ENCODE measurements at places on chromosomes 5 and 9.
A peak's percentile ranks its signal among the peaks of the same experiment; 100 is the strongest.

DNA sequence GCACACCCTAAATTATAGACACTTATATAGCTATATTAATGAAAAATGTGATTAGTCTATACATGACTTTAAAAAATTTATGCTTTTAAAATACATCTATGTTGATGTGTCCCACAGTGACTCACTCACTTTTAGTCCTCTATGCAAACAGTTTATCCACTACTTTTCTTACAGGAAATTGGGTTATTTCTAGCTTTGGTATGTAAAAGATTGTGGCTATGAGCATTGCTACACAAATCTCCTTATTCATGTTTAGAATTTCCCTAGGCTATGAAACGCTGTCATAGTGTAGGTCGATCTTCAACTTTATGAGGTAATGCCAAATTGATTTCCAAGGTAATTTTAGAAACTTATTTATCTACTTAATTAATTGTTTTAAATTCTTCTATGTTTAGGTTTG is 687.4 kb downstream of the PRR16 start:
- DNase-seq, result peak; percentile 35

GRCh38 chr9:101225271-101225670 is 159.5 kb downstream of the BAAT start:
- no peak for DNase-seq

GRCh38 chr5:74421377-74421776 is 219.2 kb downstream of the ENC1 start:
- DNase-seq, result no peak

DNA sequence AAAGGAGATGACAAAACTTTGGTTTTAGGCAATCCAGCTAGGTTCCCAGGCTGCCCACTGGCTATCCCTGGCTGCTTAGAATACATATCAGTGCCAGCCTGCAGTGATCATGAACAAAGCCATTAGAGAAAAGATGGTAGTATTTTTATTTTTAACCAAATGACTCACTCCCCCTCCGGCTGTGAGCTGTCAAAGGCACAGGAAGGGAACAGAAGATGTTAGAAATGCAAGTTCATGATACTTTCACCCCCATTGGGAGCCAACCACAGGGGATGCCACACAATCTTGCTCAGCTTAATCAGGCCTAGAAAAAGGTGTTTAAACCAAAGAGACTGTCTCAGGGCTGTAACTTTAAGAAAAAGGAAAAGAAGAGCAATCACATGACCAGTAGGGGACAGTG is 70.3 kb upstream of the ASTN2 start:
- DNase-seq, result peak; percentile 3

- peak; percentile 26 for DNase-seq
Measured at GRCh38 chr5:80569961-80570786, at the start of gene ANKRD34B. Gene ANKRD34B (minus strand): TSS chr5:80570280. CDS start chr5:80560019, 10,261 bp downstream.

- peak; percentile 5 for DNase-seq
Measured at GRCh38 chr9:72982146-72982799, 29.4 kb upstream of the ALDH1A1 start.

GRCh38 chr9:96655198-96655851 is at the start of gene PRXL2C:
Gene PRXL2C (minus strand): TSS chr9:96655317. CDS start chr9:96655281, 36 bp downstream.
- peak; percentile 83 for DNase-seq

DNA sequence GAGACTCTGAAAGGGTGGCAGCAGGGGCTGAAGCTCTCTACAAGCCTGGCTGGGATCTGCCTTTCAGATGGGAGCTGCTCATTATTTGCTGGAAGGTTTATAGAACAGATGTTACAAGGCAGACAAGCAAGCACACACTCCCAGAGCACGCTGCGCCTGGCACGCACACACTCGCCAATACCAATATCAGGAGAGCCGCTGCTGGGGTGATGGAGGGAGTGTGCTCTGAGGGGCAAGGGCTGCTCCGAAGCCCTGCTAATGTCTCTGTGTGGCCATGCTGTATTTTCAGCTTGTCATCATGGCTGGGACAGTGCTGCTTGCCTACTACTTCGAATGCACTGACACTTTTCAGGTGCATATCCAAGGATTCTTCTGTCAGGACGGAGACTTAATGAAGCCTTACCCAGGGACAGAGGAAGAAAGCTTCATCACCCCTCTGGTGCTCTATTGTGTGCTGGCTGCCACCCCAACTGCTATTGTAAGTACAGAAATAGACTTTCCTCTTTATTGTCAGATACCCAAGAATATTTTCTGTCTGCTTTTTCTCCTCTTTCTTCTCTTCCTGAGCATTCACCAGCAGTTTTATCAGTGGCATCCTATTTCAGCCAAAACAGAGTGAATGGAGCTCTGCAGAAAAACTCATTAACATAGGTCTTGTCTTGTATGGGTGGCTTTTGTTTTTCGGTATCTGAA is 115.1 kb downstream of the BAAT start:
- DNase-seq, result no peak

GRCh38 chr5:1523793-1524480 is at the start of gene LPCAT1:
Gene LPCAT1 (minus strand): TSS chr5:1523960. CDS start chr5:1523844, 116 bp downstream.
- DNase-seq, result peak; percentile 75

- no peak for DNase-seq
Measured at GRCh38 chr9:93826209-93826608, 128.9 kb downstream of the BARX1 start.

- no peak for DNase-seq
Measured at GRCh38 chr5:77369566-77369965, 122.5 kb downstream of the WDR41 start.

GRCh38 chr5:163718272-163718671 is 212.9 kb downstream of the MAT2B start:
- DNase-seq, result no peak

- DNase-seq, result no peak
Measured at GRCh38 chr5:14915291-14915952, 43.8 kb upstream of the ANKH start.

GRCh38 chr5:35160486-35161116 is 69.7 kb downstream of the PRLR start:
- no peak for DNase-seq

- DNase-seq, result peak; percentile 89
Measured at GRCh38 chr9:131179561-131180219, 54.3 kb downstream of the NUP214 start.

GRCh38 chr9:131661568-131662288 is 78.1 kb downstream of the RAPGEF1 start:
- DNase-seq, result no peak

- no peak for DNase-seq
Measured at GRCh38 chr9:68595868-68596267, 55.2 kb upstream of the TMEM252 start.

DNA sequence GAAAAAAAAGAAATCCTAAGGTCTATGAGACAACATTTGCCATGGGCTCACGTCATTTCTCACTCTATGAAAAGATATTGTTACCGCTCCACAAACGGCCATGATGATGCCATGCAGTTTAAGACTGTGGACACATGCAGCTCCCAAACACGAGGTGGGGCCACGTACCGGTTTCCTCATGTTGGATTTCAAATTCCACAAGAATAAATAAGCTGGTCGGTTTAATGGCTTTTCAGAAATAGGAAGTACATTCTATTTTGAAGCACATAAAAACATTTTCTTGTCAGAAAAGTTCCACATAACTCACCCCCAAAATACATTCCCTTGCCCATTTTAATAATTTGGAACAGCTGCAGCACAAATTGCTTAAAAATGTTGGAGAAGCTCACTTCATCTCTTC is 130.6 kb downstream of the MYO10 start:
- no peak for DNase-seq

GRCh38 chr5:9615331-9615730 is 14.8 kb downstream of the TAS2R1 start:
- DNase-seq, result no peak

GRCh38 chr9:38423973-38424843 is at the start of gene IGFBPL1:
Gene IGFBPL1 (minus strand): TSS chr9:38424454. CDS start chr9:38424424, 30 bp downstream.
- DNase-seq, result no peak

- no peak for DNase-seq
Measured at GRCh38 chr9:77978086-77978781, 53.4 kb downstream of the GNAQ start.

GRCh38 chr9:70044490-70045307 is 1.1 kb downstream of the MAMDC2 start:
- DNase-seq, result peak; percentile 67

DNA sequence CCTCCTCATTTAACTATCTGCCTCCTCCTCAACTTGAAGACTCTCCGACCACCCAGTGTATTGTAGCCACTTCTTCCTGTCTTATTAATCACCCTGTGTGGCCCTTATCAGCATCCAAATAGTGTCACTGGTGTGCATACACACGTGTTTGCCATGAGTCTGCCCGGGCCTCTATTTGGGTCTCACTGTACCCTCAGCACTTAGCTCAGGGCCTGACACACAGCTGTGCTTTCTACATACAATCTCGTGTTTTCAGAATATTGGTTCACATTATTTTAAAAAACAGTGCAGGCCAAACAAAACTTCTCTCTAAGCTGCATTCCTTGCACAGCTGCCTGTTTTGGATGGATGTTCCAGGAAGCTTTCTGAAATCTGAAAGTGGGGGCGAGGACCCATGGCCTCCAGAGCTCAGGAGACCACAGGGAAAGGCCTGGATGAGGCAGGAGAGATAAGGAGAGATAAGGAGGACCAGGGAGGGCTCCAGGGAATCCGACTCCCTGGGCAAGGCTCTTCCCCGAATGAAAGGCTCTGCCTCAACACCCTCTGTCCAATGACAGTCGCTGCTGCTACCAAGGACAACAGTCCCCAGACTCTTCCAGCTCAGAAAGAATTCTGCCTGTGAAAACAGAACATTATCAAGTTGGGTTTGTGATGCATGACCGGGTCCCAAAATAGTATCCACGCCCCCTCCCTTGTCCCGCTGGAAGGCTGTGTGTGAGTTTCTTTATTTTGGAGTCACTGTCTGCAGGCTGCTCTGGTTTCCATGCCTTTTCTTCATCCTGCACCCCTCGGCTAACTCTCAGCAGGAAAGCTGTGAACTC is 255.6 kb downstream of the NSG2 start:
- DNase-seq, result no peak

DNA sequence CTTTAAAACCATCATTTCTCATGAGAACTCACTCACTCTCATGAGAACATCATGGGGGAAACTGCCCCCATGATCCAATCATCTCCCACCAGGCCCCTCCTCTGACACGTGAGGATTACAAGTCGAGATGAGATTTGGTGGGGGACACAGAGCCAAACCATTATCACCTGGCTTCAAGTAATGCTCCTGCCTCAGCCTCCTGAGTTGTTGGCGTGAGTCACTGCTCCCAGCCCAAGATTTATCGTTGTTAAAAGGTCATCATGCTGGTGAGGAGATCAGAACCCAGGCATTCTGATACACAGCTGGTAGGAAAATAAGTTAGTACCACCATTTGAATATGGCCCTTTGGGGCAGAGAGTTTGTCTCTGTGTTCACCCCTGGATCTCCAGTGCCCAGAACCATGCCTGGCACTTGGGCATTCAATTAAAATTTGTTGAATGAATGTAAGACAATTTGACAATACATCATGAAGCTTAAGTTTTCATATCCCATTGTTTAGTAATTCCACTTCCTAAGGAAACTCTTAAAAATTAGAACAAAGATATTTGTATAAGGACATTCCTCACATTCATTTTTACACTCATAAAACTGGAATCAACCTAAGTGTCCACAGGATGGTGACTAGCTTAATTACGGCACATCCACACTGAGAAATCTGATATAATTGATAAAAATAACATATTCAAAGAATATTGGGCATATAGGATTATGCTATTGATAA is 58.0 kb upstream of the COL15A1 start:
- no peak for DNase-seq

DNA sequence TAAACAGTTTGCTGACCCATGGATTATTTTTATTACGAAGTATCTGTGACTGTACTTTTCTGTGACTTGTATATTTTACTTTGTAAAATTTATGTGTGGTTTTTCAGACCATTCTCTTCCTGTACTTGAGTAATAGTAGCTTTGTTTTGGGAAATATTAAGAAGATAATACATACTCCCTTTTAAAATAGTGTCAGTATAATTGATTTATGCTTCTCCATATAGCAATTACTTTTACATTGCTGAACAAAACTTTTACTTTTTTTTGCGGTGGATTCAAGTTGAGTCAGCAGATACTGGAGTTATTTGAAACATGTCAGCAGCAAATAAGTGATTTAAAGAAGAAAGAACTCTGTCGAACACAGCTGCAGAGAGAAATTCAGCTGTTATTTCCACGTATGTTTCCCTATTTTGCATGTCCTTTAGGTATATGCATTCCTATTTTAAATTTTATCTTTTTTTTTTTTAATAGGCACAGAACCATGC is 28.4 kb downstream of the TENT2 start:
- no peak for DNase-seq

GRCh38 chr5:121038438-121038837 is 574.3 kb downstream of the PRR16 start:
- no peak for DNase-seq

- DNase-seq, result no peak
Measured at GRCh38 chr9:61670616-61671015, 480.8 kb downstream of the SPATA31A7 start.

- no peak for DNase-seq
Measured at GRCh38 chr9:108394726-108395125, 461.1 kb downstream of the ACTL7B start.

DNA sequence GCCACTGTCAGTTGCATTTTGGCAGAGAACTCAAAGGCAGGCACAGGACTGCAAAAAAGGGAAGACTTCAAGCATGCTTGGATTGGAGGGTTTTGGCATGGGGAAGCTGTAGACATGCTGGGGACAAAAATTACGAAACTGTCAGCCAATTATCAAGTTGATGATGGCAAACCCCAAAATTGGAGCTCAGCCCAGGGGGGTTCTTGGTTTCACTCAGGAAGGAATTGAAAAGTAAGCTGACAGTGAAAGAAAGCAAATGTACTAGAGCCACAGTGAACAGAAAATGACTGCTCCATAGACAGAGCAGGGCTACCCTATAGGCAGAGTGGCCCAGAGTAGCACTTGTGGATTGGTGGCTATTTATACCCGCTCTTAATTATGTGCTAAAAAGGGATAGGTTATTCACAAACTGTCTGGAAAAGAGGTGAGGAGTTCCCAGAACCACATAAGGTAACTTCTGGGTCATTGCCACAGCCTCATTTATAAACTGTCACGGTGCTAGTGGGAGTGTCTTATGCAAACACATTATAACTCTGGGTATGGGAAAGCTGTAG is 14.6 kb upstream of the CFAP95 start:
- no peak for DNase-seq

- DNase-seq, result peak; percentile 89
Measured at GRCh38 chr9:16501141-16501540, 369.3 kb downstream of the BNC2 start.

DNA sequence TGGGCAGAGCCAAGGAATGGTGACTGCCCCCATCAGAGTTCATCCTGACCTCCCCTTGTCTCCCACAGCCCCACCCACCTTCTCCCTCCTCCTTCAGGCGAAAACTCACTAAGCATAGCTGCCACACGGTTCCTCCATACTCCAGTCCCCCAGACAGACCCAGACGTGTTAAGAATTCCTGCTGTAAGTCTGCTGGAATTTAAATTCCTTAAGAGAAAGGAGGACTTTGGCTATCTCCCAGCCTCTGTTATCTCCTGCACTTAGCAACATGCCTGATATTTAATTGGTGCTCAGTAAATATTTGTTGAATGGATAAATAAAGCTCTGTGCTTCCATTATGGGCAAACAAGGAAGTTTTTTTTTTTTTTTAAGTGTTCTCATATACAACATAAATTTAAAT is 213.7 kb downstream of the RFK start:
- DNase-seq, result no peak

DNA sequence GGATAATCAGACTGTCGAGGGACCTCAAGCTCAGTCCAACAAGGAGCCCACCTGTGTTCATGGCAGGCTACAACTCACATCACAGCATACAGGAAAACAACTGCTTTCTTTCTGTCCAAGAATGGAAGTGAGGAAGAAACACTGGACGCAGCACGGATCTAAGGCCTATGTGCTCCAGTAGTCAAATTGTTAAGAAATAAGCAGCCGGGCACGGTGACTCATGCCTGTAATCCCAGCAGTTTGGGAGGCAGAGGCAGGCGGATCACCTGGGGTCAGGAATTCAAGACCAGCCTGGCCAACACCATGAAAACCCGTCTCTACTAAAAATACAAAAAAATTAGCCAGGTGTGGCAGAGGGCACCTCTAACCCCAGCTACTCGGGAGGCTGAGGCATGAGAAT is 427.8 kb downstream of the BNC2 start:
- peak; percentile 66 for DNase-seq

Measured in ELR (cell line).